CD4-positive, alpha-beta T cell (primary cell): ENCODE measurements at places on chromosomes 6 and 20. TPM values are rescaled to one million over a fixed set of nuclear protein-coding genes. Genes with fewer than 3 reads are reported as not detected.

The DCDC2 gene
- not detected for total RNA-seq

DNA sequence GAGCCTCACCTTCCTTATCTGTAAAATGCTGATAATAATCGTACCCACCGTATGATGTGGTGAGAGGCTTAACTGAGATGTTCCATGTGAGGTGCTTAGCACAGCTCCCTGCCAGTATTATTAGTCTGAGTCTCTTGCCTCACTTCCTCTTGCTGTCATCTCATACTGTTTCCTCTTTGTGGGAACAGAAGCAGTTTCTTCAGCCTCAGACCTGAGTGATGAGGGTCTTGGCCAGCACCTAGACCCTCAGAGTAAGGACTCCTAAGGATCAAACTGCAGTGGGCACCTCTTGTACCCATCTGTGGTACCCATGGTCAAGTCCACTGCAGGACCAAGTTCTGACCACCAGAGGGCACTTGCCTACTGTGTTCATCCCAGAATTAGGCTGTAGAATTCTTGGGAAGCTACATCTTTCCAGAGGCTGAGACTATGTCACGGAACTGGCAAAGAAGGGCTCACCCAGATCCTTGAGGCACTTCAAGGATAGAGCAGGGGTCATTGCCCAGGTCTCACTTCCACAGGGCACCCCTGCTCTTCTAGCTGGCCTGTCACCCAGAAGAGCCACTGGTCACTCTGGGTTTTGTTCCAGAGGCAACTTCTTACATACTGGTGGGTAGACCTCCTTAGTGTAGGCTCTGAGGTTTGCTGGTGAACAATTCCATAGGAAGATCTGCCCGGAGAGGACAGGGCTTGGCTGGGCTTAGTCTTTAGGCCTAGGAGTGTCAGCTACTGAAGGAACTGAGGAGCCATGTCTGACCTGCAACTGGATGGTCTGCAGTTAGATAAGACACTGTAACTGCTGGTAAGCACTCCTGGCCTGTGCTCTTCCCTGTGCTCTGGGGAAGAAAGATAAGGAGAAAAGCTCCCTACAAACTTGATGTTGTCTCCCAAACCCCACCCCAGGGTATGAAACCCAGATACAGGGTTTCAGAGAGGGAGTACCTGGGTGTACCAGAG is 20.6 kb upstream of the SGK2 start:
- no peaks in the 10 kb centered on the region for H3K4me1 ChIP-seq
- no peak overlapping the region for H3K4me3 ChIP-seq
- no peaks in the 10 kb centered on the region for H3K27me3 ChIP-seq
- DNase-seq = peak; percentile 30
- peaks cover 10% of the 10 kb centered on the region for H3K36me3 ChIP-seq
- H3K27ac ChIP-seq = no peak overlapping the region

DNA sequence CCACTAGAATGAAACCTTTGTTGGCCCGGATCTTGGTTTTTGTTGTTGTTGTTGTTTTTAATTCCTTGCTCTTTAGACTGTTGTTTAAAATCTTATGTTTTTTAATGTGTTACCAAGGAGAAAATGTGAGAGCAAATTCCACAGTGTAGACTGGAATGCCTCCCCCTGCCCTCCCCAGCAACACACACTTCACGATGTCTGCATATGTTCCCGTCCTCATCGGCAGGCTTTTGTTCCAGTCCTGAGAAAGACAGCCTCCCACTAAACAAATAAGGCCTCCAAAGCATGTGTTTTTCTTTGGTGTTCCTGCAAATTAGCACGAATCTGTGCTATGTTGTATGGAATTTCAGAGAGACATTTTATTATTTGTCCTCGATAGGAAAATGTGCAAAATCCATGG is 263.3 kb upstream of the QKI start:
- no peak overlapping the region for H3K27ac ChIP-seq
- no peak for DNase-seq

The NECAB3 gene
- total RNA-seq = 9.2 TPM

- no peak overlapping the region for H3K27ac ChIP-seq
- H3K36me3 ChIP-seq = no peaks in the 10 kb centered on the region
- H3K27me3 ChIP-seq = peaks cover 12% of the 10 kb centered on the region
- no peak for DNase-seq
- no peaks in the 10 kb centered on the region for H3K4me1 ChIP-seq
These were observed 54.2 kb upstream of the FRMD1 start for GRCh38 chr6:168133168-168133561.

- H3K4me1 ChIP-seq = peaks cover 35% of the 10 kb centered on the region
- peaks cover 12% of the 10 kb centered on the region for H3K36me3 ChIP-seq
- DNase-seq = no peak
- no peaks in the 10 kb centered on the region for H3K27me3 ChIP-seq
- no peak overlapping the region for H3K27ac ChIP-seq
- no peak overlapping the region for H3K4me3 ChIP-seq
These were observed 9.4 kb upstream of the RAB44 start for GRCh38 chr6:36688063-36688738.

DNA sequence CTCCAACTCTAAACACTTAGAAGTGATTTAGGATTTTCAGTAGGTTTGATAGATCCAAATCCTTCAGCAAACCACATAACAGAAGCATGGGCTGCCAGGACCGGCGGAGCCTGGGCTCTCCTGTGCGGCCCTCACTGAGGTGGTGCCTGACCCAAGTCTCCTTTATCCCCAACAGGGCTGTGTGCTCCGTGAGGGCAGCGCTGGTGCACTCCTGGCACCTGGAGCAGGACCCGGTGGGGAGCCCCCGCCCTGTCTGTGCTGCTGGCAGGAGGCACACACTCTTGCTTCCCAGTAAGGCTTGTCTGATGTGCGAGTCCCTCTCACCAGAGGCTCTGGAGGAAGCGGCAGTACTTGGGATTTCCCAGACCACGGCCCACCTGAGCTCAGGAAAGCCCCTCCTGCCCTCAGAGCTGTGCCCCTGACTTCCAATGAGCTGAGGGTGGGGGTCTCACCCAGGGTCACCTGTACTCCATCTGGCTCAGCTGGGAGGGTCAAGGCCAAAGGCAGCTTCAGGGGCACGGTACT is 56.2 kb downstream of the PYGB start:
- H3K27ac ChIP-seq = no peak overlapping the region
- peaks cover 14% of the 10 kb centered on the region for H3K36me3 ChIP-seq
- no peaks in the 10 kb centered on the region for H3K4me1 ChIP-seq
- no peak for DNase-seq

The ACTL10 gene
- 0.55 TPM for total RNA-seq

The SLC32A1 gene
- not detected for total RNA-seq

DNA sequence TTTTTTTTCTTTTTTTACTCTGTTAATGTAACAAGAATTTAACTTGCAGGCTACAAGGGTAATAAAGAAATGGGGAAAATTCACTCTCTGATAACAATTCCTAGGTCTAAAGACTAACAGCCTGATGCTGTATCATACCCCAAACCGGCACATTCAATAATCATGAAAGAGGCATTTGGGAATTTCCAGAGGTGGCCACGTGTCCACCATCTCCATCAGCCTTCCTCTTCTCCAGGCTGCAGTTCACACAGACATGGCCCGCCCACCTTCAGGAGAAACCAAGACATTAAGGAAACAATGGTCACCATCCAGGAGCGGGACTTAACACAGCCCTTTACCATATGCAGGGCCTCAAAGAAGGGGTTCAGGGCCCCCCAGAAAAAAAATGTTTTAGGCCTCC is 44.8 kb downstream of the PDE10A start:
- no peaks in the 10 kb centered on the region for H3K4me1 ChIP-seq
- no peak for DNase-seq
- no peak overlapping the region for H3K27ac ChIP-seq
- no peaks in the 10 kb centered on the region for H3K36me3 ChIP-seq

GRCh38 chr6:16503970-16504415 is 257.3 kb downstream of the ATXN1 start:
- H3K4me3 ChIP-seq = no peak overlapping the region
- DNase-seq = no peak
- peaks cover 15% of the 10 kb centered on the region for H3K4me1 ChIP-seq
- H3K36me3 ChIP-seq = no peaks in the 10 kb centered on the region

DNA sequence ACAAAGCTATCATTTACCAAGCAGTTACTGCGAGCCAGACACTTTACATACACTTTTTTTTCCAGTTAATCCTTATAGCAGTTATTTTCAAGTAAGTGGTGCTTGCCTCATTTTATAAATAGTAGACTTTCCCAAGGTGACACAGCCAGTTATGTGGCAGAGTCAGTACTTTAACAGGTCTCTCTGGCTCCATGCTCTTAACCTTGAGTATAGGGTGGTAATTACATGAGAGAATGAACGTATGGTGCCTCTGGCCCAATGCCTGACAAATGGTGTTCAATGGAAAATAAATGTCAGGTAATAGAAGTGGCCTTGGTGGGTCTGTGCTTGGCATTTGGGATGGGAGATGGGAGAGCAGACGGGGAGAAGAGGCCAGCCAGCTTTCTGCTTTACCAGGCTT is 316.3 kb downstream of the SLC35F1 start:
- H3K4me3 ChIP-seq = no peak overlapping the region
- H3K27ac ChIP-seq = no peak overlapping the region
- no peaks in the 10 kb centered on the region for H3K4me1 ChIP-seq
- peaks cover 7% of the 10 kb centered on the region for H3K27me3 ChIP-seq

GRCh38 chr6:27805347-27805746 is 106.8 kb downstream of the OR2B2 start:
- H3K27ac ChIP-seq = no peak overlapping the region
- no peaks in the 10 kb centered on the region for H3K36me3 ChIP-seq
- no peak overlapping the region for H3K4me3 ChIP-seq
- peaks cover 23% of the 10 kb centered on the region for H3K4me1 ChIP-seq

The RBM38 gene
- total RNA-seq = 645 TPM
